AG04450 (cell line): ENCODE measurements at places on chromosomes 1 and 21. TPM values are rescaled to one million over a fixed set of nuclear protein-coding genes. Genes with fewer than 3 reads are reported as not detected.

The CD5L gene
- polyA plus RNA-seq, result not detected in 2 replicates

The TMEM51 gene
- polyA plus RNA-seq, result 25.5 and 28.6 TPM in 2 replicates

The LEFTY2 gene
- polyA plus RNA-seq, result not detected in 2 replicates

The LCA5L gene
- polyA plus RNA-seq, result 0.81 and 1.1 TPM in 2 replicates

The HES3 gene
- polyA plus RNA-seq, result not detected in 2 replicates

The RSPO1 gene
- 0.04 TPM in 1 of 2 replicates, not detected in the other for polyA plus RNA-seq

The TMCC2 gene
- 2.3 and 3.0 TPM in 2 replicates for polyA plus RNA-seq

The PITHD1 gene
- polyA plus RNA-seq, result 32.4 and 41.1 TPM in 2 replicates

The FMO4 gene
- 0.46 and 1.2 TPM in 2 replicates for polyA plus RNA-seq

The IL19 gene
- 0.07 TPM in 1 of 2 replicates, not detected in the other for polyA plus RNA-seq

The RAB7B gene
- 16.5 and 17.5 TPM in 2 replicates for polyA plus RNA-seq

The MMEL1 gene
- 0.10 and 0.21 TPM in 2 replicates for polyA plus RNA-seq

The SLC37A1 gene
- 0.02 and 0.05 TPM in 2 replicates for polyA plus RNA-seq

The SDC3 gene
- polyA plus RNA-seq, result 21.7 and 45.4 TPM in 2 replicates

The RPL11 gene
- 1,898 and 2,055 TPM in 2 replicates for polyA plus RNA-seq

The GPR153 gene
- polyA plus RNA-seq, result 4.7 and 6.1 TPM in 2 replicates

DNA sequence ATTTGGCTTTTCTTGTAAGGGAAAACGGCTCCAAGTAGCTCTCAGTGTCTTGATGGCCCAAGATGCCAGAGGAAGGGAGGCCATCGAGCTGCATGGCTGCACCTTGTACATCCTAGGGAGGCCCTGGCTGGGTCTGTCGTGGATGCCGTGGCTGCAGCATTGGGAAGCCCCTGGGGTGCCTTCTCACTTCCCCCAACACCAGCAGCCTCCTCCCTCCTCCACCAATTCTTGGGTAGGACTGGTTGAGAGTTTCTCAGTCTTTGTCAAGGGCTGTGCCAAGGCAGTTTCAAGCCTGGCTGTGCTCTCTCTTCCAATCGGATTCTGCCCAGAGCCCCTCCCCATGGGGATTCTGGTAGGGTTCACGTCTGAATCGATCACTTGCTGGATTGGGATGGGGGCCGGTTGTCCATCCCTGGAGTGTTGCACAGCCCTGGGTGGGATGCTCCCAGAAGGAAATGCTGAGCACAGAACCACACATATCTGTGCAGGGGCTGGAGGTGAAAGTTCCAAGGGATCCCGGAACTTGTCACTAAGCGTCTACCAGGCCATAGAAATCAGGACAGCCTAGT is 14.0 kb upstream of the SPSB1 start:
- no peak for DNase-seq

DNA sequence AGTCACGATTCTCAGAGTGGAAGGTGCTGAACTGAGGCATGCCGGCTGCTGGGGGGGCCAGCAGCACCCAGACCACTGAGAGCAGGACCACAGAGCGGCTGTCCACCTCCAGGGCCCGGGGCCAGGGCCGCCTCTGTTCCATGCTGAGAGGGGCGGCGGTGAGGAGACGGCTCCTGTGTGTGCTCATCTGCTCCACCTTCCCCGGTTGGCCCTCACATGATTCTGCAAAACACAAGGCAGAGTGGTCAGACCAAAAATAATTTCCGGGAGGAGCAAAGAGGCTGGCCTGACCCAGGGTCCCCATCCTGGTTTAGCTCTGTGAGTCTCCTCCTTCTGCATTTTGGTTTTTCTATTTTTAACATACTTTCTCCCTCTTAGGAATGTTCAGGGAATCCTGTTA is 26.4 kb downstream of the PLXNA2 start:
- no peak for DNase-seq

- no peak for DNase-seq
Observed at GRCh38 chr1:211637066-211637465, 38.4 kb downstream of the NEK2 start.

GRCh38 chr1:17365293-17365692 is 6.7 kb upstream of the PADI6 start:
- no peak for DNase-seq

DNA sequence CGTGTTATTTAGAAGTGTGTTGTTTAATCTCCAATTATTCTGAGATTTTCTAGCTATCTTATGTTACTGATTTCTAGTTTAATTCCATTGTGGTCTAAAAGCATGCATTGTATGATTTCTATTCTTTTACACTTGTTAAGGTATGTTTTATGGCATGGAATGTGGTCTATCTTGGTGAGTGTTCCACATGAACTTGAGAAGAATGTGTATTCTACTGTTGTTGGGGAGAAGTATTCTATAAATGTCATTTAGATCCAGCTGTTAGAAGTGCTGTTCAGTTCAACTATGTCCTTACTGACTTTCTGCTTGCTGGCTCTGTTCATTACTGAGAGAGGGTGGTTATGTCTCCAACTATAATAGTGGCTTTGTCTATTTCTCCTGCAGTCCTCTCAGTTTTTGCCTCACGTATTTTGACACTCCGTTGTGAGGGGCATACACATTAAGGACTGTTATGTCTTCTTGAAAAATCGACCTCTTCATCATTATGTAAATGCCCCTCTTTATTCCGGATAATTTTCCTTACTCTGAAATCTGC is 12.0 kb upstream of the PLA2G5 start:
- DNase-seq, result no peak

DNA sequence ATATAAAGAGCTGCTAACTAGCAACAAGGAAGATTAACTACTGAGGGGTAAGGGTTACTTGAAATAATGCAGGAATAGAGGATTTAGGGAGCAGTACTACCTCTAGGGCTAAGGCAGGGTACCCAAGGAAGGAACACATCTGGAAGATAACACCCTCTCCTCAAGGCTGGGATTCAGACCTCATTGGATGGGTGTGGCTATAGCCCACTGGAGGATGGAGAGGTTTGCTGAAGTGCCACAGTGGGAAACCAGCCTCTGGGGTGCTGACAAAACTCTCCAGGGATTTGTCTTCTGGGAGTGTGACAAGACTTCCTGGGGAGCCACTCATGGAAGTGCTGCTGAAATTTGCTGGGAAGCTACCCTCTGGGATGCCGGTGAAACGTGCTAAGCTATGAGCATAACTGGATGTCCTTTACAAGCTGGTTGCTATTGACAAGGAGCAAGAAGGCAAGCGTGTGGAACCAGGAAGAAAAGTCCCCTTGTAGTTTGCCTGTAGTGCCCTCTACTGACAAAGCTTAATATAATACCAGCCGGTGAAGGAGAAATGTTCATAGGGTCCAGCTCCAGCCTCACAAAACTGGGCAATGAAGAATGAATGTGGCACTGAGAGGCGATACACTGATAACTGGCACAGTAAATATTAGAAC is 122.8 kb upstream of the USP24 start:
- no peak for DNase-seq

- DNase-seq, result no peak
Observed at GRCh38 chr1:93613898-93614297, 67.7 kb downstream of the BCAR3 start.

- DNase-seq, result no peak
Observed at GRCh38 chr21:42113926-42114409, 42.9 kb downstream of the UMODL1 start.

- DNase-seq, result no peak
Observed at GRCh38 chr1:155013632-155014031, 11.0 kb downstream of the ZBTB7B start.

DNA sequence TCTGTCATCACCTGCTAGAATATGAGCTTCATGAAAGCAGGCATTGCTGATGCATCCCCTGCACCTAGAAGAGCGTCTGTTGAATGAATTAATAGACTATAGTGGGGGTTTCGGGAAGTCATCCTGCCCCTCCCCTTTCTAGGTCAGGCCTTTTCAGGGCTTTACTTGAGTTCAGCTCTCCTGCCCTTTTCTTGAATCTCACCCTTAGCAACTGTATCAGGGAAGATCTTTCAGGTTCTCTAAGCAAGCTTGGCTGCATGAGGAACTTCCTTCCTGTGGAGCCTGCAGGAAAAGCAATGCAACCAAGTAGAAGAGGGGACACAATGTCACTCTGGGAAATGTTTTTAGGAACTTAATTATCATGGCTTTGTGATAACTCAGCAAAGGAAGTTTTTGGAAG is 27.2 kb upstream of the KIAA0040 start:
- no peak for DNase-seq

- DNase-seq, result no peak
Observed at GRCh38 chr1:176177764-176178163, 29.3 kb downstream of the COP1 start.

DNA sequence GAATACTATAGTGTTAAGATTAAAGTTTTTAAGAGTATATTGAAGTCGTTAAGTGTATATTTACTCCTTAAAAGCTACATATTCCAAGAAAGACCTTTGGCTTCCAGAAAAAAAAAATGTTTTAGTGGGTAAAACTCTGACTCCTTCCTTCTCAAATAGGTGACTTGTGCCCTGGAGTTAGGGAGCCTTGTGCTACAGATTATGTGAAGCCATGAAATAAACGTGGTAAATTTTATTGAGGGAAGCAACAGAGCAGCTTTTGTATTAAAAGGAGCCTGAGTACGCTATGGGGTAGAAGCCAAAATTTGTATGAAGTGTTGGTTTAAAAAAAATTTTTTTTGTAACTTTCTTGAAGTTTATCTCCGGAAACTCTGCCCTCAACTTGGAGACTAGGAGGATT is 994 bp downstream of the RO60 start:
- DNase-seq, result no peak

GRCh38 chr1:3181956-3182355 is 113.0 kb downstream of the PRDM16 start:
- no peak for DNase-seq

GRCh38 chr1:230365723-230366307 is 60.3 kb downstream of the PGBD5 start:
- DNase-seq, result no peak

GRCh38 chr1:63595435-63595834 is 2.2 kb downstream of the PGM1 start:
- DNase-seq, result no peak

GRCh38 chr1:65119951-65120350 is 28.1 kb upstream of the AK4 start:
- DNase-seq, result no peak

GRCh38 chr1:29514361-29515169 is 278.2 kb downstream of the PTPRU start:
- DNase-seq, result no peak

DNA sequence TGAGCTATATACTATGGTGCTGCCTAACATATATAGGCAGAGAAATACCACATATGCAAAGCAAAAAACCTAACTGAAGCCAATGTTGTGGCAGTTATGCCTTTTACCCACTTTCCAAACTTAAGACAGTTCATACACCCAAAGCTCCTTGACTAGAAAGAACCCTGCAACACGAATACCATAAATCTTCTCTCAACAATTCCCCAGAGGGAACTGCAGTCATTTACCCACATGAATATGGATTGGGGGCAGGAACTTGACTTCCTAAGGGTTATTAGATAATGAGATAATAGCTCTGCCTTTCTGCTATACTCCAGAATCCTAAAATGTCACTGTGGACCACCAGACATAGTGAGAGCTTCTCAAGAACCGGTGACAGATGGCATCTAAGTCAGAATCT is 2.9 kb upstream of the ASPM start:
- no peak for DNase-seq

GRCh38 chr1:43570277-43570676 is 39.6 kb downstream of the PTPRF start:
- DNase-seq, result no peak

DNA sequence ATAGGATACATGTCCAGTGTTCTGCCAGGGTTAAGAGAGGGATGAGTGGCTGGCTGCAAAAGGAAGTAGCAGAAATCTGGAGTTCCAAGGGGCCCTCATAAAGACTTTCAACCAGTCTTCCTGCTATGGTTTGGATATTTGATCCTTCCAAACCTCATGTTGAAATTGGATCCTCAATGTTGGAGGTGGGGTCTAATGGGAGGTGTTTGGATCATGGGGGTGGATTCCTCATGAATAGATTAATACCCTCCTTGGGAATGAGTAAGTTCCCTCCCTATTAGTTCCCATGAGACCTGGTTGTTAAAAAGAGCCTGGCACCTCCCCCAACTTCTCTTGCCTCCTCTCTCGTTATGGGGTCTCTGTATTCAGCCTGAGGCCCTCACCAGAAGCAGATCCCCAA is 10.1 kb upstream of the GNG12 start:
- DNase-seq, result no peak

GRCh38 chr1:84780000-84780716 is 89.9 kb upstream of the SSX2IP start:
- no peak for DNase-seq

GRCh38 chr1:41500781-41501518 is 16.5 kb upstream of the EDN2 start:
- no peak for DNase-seq

GRCh38 chr1:87089823-87090222 is 175.4 kb downstream of the HS2ST1 start:
- DNase-seq, result no peak

DNA sequence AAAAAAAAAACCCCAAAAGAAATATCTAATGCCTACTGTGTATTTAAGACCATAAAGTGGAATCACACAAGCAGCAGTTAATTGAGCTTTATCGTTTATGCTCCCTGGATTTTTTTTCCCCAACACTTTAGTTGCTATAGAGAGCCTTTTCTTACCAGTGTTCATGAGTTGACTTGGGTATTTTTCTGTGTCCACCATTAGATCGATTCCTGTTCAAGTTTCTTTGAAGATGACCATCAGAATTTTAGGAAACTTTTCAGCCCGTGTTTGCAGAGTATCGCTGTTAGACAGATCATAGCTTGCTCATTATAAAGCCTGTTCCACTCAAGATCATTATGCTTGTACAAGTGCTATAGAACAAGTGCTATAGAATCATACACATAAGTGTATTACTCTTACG is 1.5 kb downstream of the RALGPS2 start:
- no peak for DNase-seq

DNA sequence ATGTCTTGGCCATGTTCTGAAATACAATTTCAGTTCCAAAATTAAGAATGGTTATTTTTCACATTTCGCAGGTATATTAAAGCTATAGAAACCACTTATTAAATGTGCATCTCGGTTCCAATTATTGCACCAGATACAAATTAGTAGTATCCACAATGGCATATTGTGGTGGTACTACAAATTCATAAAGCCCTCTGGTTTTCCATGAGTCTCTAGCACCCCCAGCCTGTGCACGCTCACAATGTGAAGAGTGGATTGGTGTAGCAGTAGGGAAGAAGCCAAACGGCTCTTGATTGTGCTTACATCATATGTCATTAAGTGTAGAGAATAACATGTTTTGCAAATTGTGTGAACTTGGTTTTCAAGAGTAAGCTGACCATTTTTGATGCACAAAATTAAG is 1.9 kb upstream of the BRINP3 start:
- no peak for DNase-seq

GRCh38 chr1:235953801-235954200 is 87.1 kb upstream of the LYST start:
- DNase-seq, result peak; percentile 59

DNA sequence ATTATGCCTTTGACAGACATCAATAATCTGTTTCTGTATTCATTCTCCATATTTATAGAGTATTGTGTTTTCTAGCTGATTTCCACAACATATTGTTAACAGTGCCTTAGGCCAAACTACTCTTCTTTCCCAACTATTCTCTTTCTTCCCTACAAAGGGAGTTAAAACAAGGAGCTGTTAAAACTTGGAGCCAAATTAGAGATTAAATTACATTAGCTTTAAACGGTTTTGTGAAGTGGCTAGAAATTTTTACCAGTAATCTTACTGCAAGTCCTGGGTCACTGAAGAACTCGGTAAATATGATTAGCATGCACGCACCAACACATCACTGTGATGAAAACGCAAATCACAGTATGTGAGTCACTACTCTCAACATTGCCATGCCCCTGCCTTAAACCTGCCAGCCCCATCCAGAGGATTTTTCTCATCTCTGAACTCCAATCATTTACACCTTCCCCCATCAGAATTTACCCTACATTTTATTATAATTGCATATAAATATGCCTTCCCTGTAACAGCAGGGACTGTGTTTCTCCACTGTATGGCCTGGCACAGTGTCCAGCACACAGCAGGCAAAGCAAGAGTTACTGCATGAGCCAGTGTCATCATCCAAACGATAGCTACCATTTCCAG is 1.5 kb upstream of the PRDX6 start:
- no peak for DNase-seq
